ENCODE measurements at places on chromosomes 2 and 18. TPM values are rescaled to one million over a fixed set of nuclear protein-coding genes. Genes with fewer than 3 reads are reported as not detected.

GRCh38 chr2:218407717-218408116, 8.0 kb downstream of the CTDSP1 start:
- DNase-seq: no peak

- no peak for DNase-seq
Observed at GRCh38 chr2:157053876-157054275, 203.6 kb upstream of the GALNT5 start.

PAX3 gene
- polyA plus RNA-seq: not detected

CTAGE1 gene
- 0.10 TPM for polyA plus RNA-seq

GRCh38 chr2:240392948-240393830, 42.3 kb upstream of the GPC1 start:
- no peak for DNase-seq

- no peak for DNase-seq
Observed at GRCh38 chr2:149690825-149691224, 103.2 kb upstream of the MMADHC start.

DNA sequence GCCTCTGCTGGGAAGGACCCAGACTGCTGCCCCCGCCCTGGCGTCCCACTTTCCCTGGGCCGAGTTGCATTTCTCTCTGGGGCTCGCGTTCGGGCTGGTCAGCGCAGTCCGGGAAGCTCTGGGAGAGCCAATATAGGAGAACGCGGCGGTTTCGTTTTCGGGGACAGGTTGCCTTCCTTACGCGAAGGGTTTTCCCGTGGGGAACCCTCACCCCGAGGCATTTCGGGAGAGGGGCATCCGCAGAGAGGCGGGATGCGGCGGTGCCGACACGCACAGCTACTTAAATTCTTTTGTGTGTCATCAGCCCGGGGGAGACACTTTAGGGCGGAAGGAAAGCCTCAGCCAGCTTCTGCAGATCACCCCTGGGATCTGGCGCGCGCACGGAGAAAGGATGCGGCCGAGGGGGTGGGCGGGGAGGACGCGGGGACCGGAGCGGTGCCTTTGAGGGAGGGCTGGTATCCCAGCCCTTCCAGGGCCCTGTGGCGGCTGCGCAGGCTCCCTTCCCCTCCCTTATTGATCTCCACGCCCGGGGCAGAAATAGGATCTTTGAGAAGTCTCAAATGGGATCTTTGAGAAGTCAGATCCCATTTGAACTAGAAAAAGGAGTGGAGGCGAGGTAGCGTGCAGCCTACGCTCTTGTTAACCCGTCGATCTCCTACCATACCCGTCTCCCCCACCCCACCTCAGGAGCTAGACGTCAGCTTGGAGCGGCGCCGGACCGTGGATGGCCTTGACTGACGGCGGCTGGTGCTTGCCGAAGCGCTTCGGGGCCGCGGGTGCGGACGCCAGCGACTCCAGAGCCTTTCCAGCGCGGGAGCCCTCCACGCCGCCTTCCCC, 1.2 kb downstream of the GATA6 start:
- peak; percentile 75 for DNase-seq

DNA sequence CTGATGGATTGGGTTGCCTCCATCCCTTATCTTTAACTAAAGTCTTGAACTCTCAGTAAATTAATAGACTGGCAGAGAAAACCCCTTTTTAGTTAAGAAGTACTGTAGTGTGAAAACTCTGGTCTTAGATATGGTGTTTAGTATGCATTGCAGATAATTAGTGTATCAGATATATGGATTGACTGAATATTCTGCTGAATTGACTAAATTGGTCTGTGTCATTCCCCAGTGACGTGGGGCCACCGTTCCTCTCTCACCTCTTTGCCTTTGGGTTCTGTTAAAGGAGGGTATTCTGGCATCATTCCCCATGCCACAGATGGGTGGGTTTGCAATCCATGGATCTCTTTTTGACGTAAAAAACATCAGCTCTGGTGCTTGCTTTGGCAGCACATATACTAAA, 67.1 kb upstream of the XPO1 start:
- DNase-seq: no peak

DNA sequence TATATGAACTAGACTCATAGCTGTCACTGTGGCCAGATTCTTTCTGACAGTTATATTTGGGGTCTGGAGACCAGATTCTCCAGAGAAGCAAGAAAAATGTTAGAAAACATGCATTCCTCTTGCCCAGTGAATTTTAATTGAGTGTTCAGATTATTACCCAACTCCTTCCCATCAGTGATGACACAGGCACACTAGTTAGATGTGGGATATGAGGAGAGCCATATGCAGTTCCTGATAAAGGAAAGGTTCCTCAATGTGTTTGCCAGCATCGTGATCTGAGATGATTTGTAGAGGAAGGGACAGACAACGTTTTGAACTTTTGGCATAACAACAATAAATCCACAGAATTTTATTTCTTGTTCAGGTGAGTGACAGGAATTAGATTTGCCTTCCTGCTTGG, 308.6 kb downstream of the PIEZO2 start:
- DNase-seq: no peak

DNA sequence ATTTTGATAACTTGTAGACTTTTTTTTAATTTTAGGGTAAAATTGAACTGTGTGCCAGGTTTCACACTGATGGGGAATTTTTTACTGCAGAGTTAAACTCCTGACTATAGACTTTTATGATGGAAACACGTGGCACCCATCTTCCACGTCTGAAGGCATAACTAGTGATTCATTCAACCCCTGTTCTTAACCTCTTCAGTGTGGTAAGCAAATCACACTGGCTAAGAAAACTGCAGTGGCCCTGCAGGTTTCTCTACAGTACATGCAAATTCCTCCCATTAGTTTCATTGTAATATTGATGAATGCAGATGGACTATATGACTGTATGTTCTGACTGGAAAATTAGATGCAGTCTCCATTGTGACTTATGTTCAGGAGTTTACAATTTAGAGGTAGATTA, 47.2 kb downstream of the SMAD4 start:
- peak; percentile 62 for DNase-seq

DNA sequence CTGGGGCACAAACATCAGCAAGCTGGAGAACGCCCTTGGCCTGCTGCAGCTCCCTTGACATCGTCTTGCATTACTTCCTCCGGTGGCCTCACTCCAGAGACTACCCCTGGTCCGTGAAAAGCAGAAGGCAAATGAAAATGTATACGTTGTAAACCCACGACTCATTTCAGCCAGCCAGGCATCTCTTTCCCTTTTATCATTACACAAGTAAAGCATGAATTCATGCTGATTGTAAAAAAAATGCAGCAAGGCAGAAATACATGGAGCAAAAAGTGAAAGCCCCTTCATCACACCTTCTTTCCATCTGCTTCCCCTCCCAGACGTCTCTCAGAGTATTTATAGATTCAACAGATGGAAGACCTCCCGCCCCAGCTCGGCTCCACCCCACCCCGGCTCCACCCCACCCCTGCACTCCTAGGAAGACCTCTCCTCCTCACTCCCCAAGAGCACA, 41.6 kb upstream of the RALBP1 start:
- DNase-seq: peak; percentile 10

DNA sequence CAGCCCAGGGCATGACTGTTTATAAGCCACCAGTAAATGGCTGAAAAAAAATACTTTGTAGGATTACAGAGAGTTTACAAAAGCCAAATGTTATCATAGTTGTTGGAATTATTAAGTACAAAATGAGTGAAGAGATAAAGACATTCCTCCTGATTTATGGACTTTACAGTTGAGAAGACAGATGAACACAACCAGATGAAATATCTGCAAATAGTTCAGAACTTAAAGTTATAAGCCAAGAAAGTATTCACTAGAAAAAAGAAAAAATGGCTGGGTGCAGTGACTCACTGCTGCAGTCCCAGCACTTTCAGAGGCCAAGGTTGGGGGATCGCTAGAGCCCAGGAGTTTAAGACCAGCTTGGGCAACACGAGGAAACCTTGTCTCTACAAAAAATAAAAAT, 11.2 kb downstream of the PMAIP1 start:
- DNase-seq: peak; percentile 73

DNA sequence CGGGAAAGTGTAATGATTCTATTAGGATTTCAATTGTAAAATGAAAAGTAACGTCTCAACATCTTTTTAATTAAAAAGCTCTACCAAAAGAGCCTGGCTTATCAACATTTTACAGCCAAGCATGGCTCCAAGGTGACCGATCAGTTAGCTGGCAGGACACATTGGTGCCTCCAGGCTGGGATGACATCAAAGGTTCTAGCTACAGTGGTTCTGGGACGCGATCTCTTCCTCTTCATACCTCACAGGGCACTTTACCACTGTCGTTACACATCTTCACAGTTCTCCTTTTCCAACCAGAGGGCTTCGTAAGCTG, 693 bp downstream of the ORC2 start:
- no peak for DNase-seq

GRCh38 chr2:172109988-172110811, 7.5 kb upstream of the DLX2 start:
- DNase-seq: no peak

RNF25 gene
- polyA plus RNA-seq: 78.0 TPM

DNA sequence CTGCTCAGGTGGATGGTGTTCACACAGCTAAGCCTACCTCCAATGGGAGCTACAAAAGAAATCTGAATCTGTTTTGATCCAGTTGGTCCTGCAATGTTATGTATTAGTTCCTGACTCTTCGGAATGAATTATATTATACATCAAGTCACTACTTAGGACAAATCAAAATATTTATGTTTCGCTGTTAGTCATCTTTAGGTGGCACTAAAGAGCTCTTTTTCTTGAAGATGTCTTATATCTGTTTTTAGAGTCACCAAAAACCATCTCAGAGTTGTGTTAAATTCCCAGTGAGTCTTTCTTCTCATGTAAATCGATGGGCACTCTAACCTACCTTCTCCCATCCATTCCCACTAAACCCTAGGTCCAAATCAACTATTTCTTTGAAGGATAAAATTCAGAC, 2.2 kb downstream of the DNER start:
- DNase-seq: peak; percentile 23

CLIP4 gene
- 26.8 TPM for polyA plus RNA-seq

DSG1 gene
- not detected for polyA plus RNA-seq

- DNase-seq: peak; percentile 83
Observed at GRCh38 chr2:189799531-189799930, 15.3 kb downstream of the PMS1 start.

AMER3 gene
- not detected for polyA plus RNA-seq

SIGLEC15 gene
- 2.2 TPM for polyA plus RNA-seq

HTR2B gene
- 0.23 TPM for polyA plus RNA-seq

DNA sequence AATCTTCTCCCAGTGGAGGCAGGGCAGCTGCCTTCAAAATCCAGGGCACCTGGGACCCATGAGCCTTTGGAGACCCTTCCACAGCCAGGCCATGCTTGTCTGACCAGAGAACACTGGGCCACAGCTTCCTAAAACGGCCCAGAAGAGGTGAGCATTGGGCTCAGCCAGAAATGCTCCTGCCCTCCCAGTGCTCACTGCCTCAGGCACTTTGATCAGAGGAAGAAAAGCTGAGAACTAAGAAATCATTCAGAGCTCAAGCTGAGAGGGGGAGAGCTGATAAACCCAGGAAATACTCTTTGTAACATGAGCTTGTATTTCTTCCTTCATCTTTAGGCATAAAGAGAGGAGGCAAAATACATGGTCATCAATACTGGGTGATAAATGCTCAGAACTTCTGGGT, 365.5 kb upstream of the KLHL29 start:
- no peak for DNase-seq

LBX2 gene
- 0.66 TPM for polyA plus RNA-seq

DNA sequence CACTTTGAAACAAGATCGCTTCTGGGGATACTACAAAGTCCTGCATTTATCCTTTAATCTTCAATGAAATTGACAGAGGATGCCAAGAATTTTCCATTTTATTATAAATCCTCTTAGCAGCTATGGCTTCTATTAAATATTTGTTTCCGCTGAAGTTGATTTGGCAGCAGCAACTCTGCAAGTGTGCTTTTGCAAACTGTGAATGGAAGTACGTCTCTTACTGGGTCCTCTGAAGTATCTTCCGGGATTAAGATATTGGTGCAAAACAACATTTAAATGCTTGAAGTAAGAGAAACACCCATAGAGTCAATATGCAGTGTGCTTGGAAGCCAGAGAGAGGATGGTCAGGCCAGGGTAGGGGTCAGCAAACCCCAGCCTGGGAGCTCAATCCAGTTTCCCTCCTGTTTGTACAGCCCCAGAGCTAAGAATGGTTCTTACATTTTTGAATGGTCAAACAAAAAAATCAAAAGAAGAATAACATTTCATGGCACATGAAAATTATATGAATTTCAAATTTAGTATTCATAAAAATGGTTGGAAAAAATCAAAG, 13.6 kb downstream of the CCDC68 start:
- no peak for DNase-seq

MRPL19 gene
- polyA plus RNA-seq: 23.4 TPM

GRCh38 chr2:104794441-104794840, 59.5 kb upstream of the POU3F3 start:
- DNase-seq: no peak

DNA sequence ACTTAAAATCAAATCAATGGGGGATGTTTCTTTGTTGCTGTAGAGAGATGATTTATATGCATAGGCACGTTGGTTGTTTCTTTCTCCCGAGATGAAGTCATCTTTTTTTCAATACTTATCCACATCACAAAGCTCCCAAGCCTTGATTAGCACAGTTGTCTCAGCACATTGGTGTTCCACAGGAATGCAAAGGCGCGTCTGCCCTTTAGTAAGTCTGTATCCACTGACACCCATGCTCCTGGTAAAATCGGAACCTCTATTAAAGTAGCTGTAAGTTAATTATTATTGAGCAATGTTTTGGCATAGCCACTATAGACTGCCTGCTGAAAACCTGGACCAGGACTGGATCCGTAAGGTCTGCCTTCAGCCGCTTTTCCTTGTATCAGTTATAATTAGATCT, 77.6 kb upstream of the RBM44 start:
- DNase-seq: peak; percentile 83

MYO7B gene
- 0.55 TPM for polyA plus RNA-seq

MERTK gene
- polyA plus RNA-seq: 0.62 TPM

- DNase-seq: peak; percentile 19
Observed at GRCh38 chr2:51638811-51639210, 606.9 kb upstream of the NRXN1 start.

DNA sequence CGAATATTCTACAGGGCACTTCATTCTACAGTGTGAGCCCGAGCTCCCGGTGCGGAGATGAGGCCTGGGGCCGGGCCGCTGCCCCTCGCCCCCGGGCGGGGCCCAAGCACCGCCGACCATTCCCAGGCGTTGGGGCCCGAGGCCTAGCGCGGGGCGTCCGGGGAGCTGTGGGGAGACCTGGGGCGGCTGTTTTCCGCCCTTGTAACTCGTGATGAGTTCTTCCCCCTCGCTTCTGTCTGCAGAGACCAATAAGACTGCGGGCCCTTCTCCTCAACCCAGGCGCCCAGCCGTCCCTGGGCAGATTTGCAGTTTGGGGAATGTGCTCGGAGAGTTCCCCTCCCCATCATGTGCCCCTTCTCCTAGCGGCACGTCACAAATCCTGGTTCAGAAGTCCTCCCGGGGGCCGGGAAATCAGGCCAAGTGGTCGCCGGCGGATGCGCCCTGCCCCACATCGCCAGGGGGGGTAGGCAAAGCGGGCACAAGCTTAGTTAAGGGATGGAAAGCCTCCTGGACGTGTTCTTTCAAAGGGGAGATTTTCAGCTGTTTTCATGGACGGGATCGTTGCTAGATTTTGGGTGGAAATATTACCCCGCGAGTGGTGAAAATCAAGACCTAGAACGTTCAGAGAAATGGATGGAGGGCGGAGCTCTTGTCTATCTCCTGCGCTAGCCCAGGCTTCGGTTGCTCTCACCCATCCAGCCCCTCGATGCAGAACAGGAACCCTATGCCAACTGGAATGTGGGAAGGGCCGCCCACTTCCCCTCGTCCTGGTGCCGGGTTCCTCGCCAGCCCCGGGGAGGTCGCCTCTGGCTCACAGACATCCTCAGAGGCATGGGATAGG, 18.8 kb upstream of the HAAO start:
- DNase-seq: peak; percentile 35

- no peak for DNase-seq
Observed at GRCh38 chr2:239722760-239723470, 302.2 kb downstream of the NDUFA10 start.

GRCh38 chr2:119645173-119645855, 33.7 kb upstream of the TMEM177 start:
- DNase-seq: peak; percentile 41

All from IMR-90 (cell line).